ENCODE measurements at places on chromosomes 16 and 17.
A peak's percentile ranks its signal among the peaks of the same experiment; 100 is the strongest.

DNA sequence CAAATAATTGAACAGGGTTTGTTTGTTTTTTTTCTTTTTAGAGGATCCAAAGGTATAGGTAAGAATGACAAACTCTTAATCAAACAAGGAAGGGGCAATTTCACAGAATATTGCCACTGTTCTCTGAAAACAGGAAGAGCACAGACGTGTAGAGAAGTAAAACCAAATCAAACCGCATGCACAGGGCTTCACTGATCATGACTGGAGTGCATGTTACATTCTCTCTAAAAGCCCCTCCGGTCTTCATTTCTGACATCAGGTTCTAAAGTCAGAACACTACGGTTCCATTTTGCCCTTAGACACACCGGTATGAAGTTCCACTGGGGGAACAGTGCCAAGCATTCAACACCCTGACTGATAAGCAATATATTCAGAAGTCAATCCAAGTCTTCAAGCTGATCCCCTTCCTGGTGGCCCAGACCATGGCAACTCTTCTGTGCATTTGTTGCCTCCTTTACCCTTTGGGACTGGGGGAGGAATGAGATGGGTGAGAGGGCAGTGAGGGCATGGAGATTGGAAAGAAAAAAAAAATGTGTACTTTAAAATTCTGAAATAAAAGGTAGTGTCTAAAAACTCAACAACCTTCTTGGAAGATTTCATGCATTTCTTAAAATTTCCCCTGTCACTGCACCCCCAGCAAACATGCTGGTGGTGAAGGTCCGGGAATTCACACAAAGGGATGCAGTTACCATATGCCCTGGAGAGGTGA, 1.4 kb downstream of the MMD start:
- no peak for DNase-seq

DNA sequence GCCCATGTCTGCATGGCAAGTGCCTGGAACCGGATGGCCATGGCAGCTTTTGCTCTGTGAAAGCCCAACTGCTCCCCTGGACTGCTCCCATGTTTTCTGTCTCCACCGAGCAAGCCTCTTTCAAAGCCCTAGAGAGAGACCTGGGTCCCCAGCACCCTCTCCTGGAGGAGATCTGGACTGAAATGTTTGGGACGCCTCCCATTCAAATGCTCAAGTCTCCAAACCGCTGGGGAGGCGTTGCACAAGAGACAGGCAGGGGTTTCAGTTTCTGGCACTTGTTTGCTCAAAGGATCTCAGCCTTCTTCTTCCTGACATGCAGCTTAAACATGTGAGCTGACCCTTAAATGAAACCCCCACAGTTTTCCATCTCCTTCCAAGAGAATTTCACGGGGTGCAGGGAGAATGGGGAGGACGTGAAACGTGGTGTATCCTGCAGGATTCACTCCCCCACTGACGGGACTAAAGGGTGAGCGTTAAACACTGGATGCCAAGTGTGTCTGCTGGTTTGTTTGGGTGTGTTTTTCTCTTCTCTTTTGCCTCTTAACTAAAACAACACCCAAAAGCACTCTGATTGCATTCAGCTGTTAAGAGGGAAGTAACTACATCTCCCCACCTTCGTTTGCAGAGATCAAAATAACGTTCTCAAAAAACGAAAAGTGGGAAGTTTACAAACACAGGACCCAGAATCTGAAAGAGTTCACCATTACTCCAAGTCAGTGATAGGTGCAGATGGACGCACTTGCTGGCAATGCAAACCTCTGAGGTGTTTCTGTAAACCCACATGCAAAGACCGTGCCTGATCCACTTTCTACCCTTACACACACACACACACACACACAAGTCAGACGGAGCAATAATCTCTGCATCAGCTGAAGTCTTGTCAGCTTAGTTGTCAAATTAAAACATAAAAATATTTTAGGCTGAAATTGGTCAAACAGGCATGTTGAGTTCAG, 256.9 kb downstream of the C16orf95 start:
- DNase-seq: peak; percentile 45

DNA sequence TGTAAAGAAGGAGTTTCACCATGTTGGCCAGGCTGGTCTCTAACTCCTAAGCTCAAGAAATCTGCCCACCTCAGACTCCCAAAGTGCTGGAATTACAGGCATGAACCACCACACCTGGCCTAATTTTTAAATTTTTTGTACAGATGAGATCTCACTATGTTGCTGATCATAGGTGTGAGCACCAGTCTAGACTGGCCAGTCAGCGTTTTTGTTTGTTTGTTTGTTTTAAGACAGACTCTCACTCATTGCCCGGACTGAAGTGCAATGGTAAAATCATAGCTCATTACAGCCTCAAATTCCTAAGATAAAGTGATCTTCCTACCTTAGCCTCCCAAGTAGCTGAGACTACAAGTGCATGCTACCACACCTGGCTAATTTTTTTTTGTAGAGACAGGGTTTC, 38.0 kb upstream of the TAOK1 start:
- DNase-seq: no peak

GRCh38 chr16:77993111-77993985, 29.0 kb upstream of the CLEC3A start:
- peak; percentile 68 for DNase-seq

DNA sequence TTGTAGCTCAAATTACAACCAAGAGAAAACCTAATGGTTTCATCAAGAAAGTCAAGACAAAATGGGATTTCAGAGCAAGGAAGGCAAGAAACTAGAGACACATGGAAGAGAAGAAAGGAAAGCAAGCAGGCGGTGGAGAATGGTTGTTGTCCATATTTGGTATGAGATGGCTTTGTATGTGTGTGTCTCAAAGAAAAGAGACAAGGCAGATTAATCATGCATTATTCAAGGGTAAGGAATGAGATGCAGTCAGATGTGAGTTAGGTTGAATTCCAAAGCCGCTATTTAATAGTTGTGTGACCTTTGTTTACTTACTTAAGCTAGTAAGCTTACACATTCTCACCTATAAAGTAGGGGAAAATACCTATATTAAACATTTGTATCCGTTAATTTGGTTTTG, 1029.6 kb downstream of the CDH11 start:
- DNase-seq: peak; percentile 64

DNA sequence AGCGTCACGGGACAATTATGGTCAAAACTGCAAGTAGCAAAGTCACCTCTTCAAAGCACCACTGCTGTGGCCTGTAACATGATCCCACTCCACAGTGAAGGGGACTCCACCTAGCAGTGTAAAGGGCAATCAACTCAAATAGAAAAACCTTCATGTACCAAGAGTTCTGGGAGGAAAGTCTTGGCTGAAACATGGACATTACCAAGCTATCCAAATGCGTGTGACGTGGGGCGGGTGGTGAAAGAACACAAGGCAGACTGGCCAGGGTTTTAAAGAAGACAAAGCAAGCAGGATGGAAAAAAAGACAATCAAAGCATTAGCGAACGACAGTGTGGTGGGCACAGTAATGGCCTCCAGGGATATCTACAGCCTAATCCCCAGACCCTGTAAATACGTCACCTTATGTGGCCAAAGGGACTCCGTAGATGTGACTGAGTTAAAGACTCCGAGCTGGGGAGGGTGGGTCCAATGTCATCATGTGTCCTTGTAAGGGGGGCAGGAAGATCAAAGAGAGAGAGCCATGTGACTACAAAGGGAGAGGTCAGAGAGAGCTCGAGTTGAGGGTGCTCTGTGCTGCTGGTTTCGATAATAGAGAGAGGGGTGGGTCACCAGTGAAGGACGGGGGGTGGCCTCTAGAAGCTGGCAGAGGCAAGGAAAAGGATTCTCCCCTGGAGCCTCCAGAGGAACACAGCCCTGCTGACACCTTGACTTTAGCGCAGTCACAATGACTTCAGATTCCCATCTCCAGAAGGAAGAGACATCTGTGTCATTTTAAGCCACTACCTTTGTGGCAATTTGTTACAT, 6.0 kb downstream of the HSDL1 start:
- peak; percentile 49 for DNase-seq

DNA sequence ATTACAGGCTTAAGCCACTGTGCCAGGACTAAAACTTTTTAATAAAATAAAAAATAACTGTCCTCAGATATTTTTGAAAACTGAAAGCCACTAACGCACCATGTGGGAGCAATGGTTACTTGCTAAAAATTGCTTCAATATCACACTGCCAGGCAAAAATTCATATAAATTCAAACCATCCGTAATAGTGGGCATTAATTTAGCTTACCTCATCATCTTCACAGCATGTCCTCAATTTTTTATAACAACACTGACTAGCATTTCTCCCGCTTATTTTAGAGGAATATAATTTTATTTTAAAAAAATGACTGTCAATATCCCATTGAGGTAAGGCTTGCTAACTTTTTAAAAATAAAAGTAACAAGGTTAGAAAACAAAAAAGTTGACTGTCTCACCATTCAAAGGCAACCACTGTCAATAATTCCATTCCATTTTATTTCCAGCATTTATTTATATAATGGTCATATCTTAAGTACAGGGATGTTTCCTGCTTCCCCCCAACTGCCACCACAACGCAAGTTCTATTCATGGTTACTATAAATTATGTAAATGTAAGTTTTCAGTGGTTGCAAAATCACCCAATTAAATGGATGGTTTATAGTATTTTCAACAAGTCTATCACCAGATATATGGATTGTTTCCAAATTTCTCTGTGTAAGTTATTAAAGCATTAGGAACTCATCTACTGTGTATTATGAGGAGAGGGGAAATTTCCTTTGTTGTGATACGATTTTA, 25.4 kb downstream of the GSPT1 start:
- DNase-seq: no peak

DNA sequence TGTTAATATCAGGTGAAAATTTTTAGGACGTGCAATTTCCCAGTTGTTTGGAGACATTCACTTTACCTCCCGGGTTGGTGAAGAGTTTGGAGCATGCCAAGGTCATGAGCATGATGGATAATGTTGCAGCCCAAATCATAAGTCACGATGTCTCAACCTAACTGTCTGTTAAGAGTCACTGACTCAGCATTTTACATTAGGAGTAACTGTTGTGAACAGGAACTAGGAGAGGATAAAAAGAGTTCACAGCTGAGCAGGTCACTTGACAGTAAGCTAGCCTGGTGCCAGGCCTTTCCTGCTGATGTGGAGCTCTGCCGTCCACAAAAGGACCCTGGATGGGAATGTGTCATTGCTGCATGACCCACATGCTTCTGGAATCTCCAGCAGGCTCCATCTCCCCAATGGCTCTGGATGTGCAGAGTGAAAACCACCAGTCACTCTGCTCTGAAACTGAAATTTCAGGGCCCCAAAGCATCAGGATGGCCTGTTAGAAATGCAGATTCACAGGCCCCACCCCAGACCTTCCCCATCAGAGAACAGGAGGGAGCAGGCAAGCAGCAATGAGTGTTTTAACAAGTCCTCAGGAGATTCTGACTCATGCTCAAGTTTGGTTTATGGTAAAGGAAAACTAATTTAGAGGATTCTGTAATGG, 371.6 kb upstream of the MAF start:
- peak; percentile 2 for DNase-seq

GRCh38 chr17:70074956-70075355, at the start of gene KCNJ16:
Gene KCNJ16, plus strand, starts transcription at chr17:70075225. Its CDS starts 56,863 bp downstream, at chr17:70132088.
- no peak for DNase-seq

- no peak for DNase-seq
These were observed 8.0 kb downstream of the IGF2BP1 start for GRCh38 chr17:49005140-49005539.

- DNase-seq: no peak
These were observed 498 bp downstream of the PKMYT1 start for GRCh38 chr16:2979669-2980226.

- no peak for DNase-seq
These were observed 25.3 kb upstream of the MTMR4 start for GRCh38 chr17:58539698-58540097.

GRCh38 chr17:49549311-49549605, 26.4 kb upstream of the NXPH3 start:
- no peak for DNase-seq

GRCh38 chr17:75289832-75290337, 652 bp upstream of the SLC25A19 start:
- peak; percentile 65 for DNase-seq

- DNase-seq: no peak
These were observed 78.0 kb downstream of the RAP1GAP2 start for GRCh38 chr17:2874189-2874686.

DNA sequence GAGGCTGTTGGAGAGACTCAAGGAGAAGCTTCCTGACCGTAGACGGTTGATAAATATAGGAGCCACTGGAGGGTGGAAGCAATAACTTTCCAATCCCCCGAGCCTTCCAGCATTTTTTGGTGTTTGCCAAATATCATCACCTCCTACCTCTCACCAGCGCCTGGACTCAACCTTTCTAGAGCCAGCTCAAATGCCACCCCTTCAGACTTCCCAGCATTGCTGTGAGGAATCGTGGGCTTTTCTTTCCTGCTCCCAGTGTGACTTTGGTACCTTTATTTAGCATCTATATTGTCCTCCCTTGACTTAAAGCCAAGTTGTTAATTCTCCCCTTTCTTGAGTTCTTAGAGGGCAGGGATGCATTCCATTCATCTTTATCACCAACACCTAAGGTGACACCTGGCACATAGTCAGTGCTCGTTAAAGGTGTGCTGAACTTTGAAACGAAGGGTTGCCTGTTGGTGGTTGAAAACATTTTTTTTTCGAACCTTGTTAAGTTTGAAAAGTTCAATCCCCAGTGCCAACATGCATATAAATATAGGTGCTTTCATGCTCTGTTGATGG, 35.3 kb upstream of the CCR7 start:
- DNase-seq: no peak

GRCh38 chr16:57146735-57147134, 39.1 kb downstream of the PSME3IP1 start:
- DNase-seq: no peak

GRCh38 chr16:85984947-85985451, 86.0 kb downstream of the IRF8 start:
- no peak for DNase-seq

DNA sequence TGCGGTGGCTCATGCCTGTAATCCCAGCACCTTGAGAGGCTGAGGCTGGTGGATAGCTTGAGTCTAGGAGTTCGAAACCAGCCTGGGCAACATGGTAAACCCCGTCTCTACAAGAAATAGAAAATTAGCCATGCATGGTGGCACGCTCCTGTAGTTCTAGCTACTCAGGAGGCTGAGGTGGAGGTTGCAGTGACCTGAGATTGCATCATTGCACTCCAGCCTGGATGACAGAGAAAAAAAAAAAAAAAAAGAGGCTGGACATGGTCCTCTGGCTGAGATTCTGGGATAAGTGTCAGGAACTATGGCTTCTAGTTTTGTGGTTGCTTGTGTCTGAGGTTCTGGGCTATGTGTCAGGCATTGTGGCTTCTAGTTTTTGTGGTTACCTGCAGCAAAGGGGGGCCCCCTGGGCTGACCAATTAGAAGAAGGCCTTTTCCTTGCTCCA, 7.0 kb downstream of the KSR1 start:
- DNase-seq: no peak

GRCh38 chr16:23368469-23368868, 66.4 kb downstream of the SCNN1B start:
- peak; percentile 9 for DNase-seq

GRCh38 chr17:44977065-44977464, 9.0 kb upstream of the C1QL1 start:
- DNase-seq: no peak

DNA sequence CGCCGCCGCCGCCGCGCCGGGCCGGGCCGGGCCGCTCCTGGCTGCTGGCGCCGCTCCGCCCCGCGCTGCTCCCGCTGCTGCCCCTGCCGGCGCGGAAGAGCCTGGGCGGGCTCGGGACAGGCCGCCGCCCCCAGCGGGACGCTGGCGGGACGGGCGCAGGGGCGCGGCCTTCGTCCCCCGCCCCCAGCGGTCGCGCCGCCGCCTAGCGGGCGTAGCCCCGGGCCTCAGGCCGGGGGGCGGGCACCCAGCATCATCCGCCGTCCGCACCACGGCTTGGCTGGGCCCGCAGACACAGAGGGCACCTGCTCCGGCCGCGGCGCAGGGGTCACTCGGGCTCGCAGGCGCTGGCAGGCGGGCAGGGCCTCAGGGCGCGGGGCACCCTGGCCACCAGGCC, at the start of gene AMFR:
Gene AMFR, minus strand, starts transcription at position 107 of the 394 bp plus-strand sequence. CDS start 218 bp downstream, outside the sequence.
- DNase-seq: peak; percentile 70
